Sciatic nerve (tissue), 2 donors: ENCODE measurements at places on chromosomes 7 and 10.

DNA sequence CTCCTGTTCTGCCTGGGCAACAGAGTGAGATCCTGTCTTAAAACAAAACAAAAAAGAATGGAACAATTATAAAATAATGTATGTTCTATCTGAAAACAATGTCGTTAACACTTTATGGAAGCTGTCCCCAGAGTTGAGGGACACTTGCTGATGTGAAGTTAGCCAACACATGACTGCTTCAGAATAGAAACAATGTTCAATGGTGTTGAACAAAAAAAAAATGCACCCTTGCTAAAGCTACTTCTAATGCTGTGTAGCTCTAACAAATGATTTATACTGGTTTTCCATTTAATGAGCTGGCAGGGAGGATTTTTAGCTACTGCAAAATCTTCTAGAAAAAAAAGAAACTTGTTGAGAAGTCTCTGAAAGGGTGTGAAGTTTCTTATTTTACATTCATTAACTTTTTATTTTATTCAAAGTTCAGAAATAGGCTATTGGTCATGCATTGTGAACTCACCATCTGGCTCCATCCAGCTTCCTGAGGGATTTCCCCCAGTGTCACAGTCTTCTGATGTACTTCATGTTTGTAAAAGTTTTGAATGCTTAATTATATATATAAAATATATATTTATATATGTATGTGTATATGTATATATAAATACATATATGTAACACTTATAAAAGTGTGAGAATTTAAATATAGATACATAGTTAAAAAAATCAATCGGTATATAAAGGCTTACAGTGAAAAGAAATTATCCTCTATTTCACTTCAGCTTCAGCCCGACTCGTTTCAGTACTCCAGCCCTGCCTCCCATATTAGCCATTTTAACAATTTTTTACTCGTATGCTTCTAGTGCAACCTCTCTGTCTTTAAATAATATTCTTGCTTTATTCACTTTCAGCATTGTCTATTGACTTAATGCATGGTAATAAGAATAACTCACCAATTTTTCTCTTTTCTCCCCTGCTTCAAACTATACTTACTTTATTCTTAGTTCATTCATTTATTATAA, 35.0 kb downstream of the HDAC9 start:
- no peak for DNase-seq

- no peak for DNase-seq
These were observed 626 bp downstream of the PRPF18 start for GRCh38 chr10:13587391-13587790.

DNA sequence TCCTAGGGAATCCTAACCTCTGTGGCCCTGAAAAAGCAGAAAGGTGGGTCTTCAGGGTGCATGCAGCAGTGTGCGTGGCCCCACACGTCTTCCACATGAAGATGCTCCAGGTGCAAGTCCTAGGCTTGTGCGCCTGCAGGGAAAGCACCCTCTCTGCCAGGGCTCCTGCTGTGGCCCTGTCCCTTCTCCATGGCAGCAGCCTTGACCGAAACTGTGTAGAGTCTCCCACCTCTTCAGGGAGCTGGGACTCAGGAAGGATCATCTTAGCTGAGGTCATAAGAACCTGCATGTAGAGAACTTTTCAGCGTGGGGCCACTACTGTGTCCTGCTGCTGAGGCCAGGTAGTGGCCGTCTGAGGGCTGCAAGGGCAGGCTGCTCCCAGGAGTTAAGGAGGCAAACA, 6.3 kb upstream of the CSGALNACT2 start:
- DNase-seq: no peak

DNA sequence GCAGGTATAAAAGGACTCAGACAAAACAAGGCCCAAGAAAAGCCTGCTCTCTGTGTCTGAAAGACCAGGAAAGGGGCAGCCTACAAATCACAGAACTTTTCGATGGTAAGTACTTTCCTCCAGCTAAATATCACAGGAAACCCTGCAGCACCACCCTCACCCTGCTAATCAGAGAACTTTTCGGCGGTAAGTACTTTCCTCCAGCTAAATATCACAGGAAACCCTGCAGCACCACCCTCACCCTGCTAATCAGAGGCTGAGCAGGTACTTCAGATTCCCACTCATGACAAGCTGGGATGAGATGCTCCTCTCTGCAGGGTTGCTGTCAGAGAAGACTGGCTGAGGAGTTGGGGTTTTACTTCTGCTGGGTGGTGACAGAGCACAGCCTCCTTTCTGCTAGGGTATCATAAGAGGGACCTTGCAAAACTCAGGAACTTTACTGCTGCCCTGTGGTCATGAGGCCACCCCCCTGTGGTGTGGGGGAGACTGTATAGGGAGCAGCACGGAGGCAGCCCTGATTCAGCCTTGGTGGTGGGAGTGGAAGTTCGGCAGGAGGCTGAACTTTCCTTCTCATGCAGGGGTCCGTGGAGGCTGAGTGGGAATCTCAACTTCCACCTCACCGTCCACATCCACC, 7.2 kb downstream of the WDR37 start:
- DNase-seq: no peak

DNA sequence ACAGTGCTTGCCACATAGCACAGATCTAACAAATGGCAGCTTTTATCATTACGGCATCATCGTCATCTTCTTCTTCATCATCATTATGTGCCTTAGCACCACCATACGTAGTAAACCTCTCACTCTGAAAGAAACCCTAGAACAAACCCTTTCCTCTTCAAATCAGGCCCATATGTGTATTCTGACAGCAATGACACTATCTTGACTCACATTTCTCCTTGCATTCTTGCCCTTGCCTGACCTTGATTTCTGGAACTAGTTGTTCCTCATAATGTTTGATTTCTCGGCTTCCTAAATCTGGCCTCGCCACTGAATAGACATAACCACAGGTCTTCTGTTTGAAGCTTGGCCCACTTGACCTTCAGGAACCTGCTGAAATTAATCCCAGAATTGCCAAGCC, 115.3 kb downstream of the DGKI start:
- no peak for DNase-seq

DNA sequence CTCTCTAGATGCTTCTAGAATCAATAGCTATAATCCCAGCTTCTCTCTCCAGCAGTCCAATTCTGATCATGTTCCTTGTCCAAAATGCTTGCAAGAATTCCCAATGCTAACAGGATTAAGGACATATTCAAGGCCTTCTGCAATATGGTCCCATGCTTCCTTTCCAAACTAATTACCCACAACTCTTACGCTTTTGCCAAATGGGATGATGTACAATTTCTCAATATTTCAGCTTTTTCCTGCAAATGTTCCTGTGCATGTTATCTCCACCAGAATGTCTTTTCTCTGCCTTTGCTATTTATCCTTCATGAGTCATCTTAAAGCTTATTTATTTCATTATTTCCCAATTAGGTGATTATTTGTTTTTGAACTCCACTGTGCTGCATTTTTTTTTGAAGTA, 556.4 kb downstream of the SORCS1 start:
- no peak for DNase-seq

DNA sequence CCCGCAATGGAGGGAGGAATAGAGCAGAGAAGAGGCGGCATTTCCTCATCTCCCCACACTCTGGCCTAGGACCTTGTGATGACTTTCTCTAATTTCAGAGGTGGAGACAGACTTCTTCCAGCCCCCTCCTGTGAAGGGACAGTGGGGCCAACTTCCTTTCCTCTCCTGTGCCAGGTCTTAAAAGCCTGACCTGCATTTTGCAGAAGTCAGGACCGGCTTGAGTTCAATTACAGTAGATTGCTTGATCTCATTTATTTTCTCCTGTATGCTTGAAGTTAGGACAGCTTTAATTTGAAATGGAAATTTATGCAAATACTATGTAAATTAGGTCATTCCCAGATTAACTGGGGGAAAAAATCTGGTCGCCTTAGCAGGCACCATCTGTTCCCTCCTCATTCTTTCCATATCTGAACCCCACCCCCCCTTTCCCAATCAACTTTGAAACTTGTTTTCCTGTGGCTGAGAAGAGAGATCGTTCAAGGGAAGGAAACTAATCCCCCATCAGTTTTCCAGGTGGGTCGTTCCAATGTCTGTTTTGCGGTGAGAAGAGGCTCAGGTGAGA, 57.1 kb downstream of the SYPL1 start:
- no peak for DNase-seq

DNA sequence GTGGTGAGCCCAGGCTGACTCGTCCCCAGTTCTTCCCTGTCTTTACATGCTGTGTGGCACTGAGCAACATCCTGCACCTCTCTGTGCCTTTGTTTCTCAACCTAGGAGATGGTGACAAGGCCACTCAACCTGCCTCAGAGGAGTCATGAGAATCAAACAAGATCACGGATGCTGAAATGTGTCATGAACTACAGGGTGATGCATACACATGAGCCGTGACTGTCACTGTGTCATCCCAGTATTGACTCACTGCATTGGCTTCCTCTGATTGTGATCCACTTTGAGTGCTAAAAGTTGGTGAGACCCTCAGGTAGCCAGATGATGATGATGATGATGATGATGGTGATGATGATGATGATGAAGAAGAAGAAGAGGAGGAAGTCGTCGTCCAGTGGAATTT, 11.5 kb downstream of the C10orf71 start:
- DNase-seq: no peak

- no peak for DNase-seq
These were observed 74.8 kb downstream of the GRID1 start for GRCh38 chr10:86291616-86292340.

DNA sequence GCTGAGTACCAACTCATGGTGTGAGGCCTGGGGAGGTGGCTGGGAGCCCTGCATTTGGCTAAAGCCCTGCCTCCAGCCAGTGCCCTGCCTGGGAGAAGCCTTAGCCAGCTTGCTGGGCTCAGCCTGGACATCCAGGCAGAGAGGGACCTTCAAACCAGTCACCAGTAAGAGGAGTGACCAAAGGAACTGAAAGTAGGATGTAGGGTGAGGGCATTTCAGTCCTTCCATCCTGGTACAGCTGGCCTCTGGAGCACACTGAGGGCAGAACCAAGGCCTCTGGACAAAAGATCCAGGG, 124.8 kb downstream of the ADCY1 start:
- DNase-seq: no peak

DNA sequence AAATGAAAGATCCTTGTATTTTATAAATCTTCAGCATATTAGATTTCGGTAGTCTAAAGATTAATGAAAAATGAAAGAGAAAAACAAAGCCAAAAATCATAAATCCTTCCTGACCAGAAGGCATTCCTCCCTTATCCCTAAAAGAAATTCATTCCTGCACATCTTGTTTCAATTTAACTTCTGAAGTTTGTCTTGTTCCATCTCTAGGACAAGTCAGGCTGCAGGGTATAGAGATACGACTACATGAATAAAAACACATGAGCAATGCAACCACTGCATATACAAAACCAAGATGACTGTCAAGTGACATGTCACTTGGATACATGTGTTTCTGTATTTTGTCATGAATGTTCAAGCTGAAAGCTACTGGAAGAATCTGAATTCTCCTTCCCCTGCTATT, 214.9 kb downstream of the JAZF1 start:
- no peak for DNase-seq

- no peak for DNase-seq
These were observed 1157.4 kb upstream of the AUTS2 start for GRCh38 chr7:68440866-68441265.

DNA sequence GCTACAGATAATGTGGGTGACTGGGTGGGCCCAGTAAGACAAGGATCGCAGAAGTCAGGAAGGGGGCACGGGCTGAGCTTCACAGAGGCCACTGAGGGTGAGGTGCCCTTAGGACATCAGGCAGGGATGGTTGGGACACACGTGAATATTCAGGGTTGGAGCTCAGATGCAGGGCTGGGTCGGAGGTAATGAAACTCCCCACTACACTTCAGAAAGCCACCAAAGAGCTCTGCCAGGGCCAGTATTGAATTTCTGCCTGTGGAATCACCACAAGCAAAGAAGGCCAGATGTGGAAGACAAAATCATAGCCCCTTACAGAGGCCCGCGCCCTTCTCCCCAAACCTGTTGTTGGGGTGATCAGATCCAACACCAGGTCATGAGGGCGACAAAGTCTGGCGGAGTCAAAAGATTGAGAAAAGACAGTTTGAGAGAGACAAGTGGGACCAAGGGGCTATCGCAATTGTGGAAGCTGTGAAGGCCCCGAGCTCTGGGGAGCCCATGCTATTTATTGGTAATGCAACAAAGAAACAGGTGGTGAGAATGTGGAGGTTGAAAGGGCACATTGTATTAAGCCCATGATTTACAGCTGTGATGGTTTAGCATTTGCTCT, 42.4 kb downstream of the STRA8 start:
- DNase-seq: no peak

- DNase-seq: no peak
These were observed 27.8 kb downstream of the NKX2-3 start for GRCh38 chr10:99560277-99561126.

DNA sequence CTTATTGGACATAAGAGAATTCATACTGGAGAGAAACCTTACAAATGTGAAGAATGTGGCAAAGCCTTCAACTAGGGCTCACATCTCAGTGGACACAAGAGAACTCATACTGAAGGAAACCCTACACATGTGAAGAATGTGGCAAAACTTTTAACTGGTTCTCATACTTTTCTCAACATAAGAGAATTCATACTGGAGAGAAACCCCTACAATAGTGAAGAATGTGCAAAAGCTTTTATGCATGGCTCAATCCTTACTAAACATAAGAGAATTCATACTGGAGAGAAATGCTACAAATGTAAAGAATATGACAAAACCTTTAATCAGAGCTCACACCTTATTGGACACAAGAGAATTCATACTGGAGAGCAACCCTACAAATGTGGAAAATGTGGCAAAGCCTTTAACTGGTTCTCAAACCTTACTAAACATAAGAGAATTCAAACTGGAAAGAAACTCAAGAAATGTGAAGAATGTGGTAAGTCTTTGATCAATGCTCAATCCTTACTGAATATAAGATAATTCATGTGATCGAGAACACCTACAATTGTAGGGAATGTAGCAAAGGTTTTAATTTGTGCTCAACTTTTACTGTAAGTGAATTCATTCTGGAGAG, 121.8 kb upstream of the ZNF722 start:
- DNase-seq: no peak

DNA sequence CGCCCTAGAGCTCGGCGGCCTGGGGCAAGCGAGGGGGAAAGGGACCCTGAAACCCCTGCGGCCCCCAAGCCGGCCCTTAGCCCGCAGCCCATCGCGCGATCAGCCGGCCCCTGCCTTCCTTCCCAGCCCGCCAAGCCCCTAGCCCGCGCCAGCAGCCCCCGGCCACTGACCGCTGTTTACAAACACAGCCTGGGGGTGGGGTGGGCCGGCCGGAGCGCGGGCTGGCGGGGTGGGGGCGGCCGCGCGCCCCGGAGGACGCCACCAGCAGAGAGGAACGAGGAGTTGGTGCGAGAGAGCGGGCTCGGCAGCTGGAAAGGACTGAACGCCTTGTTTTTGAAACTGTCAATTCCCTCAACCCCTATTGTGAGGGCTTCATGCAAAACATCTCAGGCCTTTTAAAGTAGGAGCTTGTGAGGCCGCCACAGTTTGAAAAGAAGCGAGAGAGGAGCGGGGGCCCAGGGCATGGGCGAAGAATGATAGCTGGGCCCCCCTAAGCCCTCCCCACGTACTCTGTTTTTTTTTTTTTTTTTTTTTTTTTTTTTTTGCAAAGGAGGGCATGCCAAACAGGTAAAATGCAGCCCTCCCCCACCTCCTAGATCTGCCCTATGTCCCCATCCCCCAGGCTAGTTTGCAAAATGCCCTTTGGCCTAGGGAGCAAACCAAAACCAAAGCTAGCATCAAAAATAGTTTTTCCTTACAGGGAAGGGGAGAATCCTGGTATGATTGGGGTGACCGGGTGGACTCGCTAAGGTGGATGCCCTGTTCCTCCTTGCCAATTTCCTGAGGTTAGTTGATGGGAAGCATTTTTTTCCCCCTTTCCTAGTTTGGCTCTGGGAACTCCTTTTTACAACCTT, 15.0 kb downstream of the SKIDA1 start:
- no peak for DNase-seq

GRCh38 chr10:80646366-80646765, 108.7 kb downstream of the SH2D4B start:
- DNase-seq: no peak

- no peak for DNase-seq
These were observed 826.7 kb downstream of the TYW1 start for GRCh38 chr7:67823345-67823744.
